ENCODE measurements at places on chromosomes 5 and 9. TPM values are rescaled to one million over a fixed set of nuclear protein-coding genes. Genes with fewer than 3 reads are reported as not detected.

Gene SV2C
- not detected for total RNA-seq

Gene F2RL2
- not detected for total RNA-seq

Gene SLC36A2
- total RNA-seq, result not detected

Gene IL33
- not detected for total RNA-seq

Gene NR6A1
- 3.1 TPM for total RNA-seq
